ENCODE measurements at places on chromosomes 6 and 20. TPM values are rescaled to one million over a fixed set of nuclear protein-coding genes. Genes with fewer than 3 reads are reported as not detected.

- DNase-seq: peak; percentile 50
- H3K36me3 ChIP-seq: no peaks in the 10 kb centered on the region
- no peaks in the 10 kb centered on the region for H3K27me3 ChIP-seq
- H3K4me1 ChIP-seq: peaks cover 77% of the 10 kb centered on the region
These were observed 9.1 kb upstream of the MAPK13 start for GRCh38 chr6:36120979-36121786.

GRCh38 chr20:17895641-17896171 is 72.9 kb downstream of the SNX5 start:
- no peak for DNase-seq
- peaks cover 12% of the 10 kb centered on the region for H3K27me3 ChIP-seq
- no peak overlapping the region for H3K4me3 ChIP-seq

DNA sequence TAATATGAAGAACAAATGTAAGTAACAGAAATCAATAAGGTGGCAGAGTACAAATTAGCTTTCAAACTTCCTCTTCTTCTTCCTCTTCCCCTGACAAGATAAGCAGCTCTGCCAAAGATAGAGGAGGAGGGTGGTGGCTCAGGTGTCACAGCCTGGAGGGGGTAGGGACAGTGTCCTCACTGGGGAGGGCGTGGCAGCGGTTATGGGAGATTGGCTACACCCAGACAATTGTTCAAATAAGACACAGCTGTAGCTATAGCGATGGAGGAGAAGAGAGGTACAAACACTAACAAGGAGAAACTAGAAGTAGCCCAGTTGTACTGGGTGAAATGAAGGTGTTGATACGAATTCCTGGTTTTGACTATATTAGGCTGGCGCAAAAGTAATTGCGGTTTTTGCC is 198.5 kb downstream of the TBXT start:
- no peaks in the 10 kb centered on the region for H3K27me3 ChIP-seq
- H3K4me3 ChIP-seq: no peak overlapping the region
- H3K27ac ChIP-seq: no peak overlapping the region
- DNase-seq: no peak

- H3K36me3 ChIP-seq: no peaks in the 10 kb centered on the region
- DNase-seq: no peak
- peaks cover 7% of the 10 kb centered on the region for H3K27me3 ChIP-seq
These were observed 3.8 kb downstream of the RIN2 start for GRCh38 chr20:19761841-19762240.

DNA sequence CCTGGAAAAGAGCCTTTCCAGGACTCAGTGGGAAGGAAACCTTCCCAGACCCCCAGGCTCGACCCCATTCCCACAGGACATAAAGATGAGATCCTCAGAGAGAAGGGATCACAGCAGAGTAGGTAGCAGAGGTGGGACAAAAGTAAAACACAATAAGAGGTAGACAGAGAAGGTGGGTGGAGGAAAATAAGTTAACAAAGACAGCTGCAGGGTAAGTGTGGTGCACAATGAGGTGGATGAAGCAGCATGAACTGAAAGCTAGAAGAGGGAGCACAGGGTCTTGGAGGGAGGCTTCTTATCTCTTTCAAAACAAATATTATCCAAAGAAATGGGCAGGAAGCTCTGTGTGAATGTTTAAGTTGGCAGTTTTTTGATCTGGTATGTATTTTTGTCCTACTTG is 14.0 kb upstream of the MAP7 start:
- no peak for DNase-seq
- H3K27me3 ChIP-seq: no peaks in the 10 kb centered on the region
- peaks cover 82% of the 10 kb centered on the region for H3K36me3 ChIP-seq

- H3K4me1 ChIP-seq: no peaks in the 10 kb centered on the region
- no peak overlapping the region for H3K27ac ChIP-seq
- no peak overlapping the region for H3K4me3 ChIP-seq
These were observed 662.1 kb upstream of the ID4 start for GRCh38 chr6:19175023-19175422.

- no peak for DNase-seq
- no peak overlapping the region for H3K27ac ChIP-seq
- H3K36me3 ChIP-seq: no peaks in the 10 kb centered on the region
- no peaks in the 10 kb centered on the region for H3K4me1 ChIP-seq
- H3K4me3 ChIP-seq: no peak overlapping the region
- H3K27me3 ChIP-seq: no peaks in the 10 kb centered on the region
These were observed 955.6 kb downstream of the TBC1D32 start for GRCh38 chr6:120378582-120379220.

DNA sequence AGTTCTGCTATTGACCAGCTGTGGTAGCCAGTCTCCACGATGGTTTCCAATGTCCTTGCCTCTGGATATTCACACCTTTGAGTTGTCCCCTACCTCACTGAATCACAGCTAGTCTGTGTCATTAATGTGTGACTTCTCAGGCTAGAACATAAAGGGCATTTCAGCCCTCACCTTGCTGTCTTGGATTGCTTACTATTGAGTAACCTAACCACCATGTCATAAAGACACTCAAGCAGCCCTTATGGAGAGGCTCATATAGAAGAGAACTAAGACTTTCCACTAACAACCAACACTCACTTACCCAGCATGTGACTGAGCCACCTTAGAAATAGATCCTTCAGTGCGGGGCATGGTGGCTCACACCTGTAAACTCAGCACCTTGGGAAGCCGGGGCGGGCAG is 19.1 kb upstream of the ABCC10 start:
- peaks cover 12% of the 10 kb centered on the region for H3K27me3 ChIP-seq
- no peak overlapping the region for H3K4me3 ChIP-seq

DNA sequence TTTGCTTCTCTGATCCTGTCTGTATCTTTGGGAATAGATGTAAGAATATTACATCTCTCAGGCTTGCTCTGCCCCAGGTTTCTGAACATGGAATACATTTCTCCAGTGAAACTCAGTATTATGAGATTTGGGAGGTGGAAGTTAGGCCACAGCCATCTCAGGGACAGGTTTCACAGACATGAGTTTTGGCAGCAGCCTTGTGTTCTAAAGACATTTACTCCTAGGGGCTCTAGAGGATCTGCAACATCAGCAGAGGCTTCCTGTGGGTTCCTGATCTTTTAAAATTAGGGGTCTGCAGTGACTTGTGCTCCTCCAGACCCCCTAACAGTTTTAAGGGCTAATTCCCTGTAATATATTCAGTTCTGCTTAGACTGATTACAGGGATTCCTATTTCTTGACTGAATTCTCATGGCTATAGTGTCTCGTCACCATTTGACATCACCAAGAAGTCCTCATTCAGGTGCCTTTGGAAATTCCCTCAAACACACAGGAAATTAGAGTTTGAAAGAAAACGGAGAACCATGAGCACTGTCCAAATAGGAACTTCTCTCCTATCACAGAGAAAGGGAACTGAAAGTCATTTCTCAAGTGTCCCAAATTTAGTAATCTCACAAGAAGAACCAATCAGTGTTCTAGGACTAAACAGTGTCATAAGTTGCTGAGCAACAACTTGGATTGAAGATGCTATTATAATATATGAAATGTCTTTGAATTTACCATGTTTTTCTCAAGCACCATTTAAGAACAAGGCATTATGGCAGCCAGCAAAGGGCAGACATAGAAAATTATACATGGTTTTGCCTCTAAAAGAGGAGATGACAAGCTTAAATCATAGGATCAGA is 2.5 kb upstream of the HLA-DRA start:
- H3K27ac ChIP-seq: peak overlapping the region; percentile 26
- peak overlapping the region; percentile 51 for H3K4me3 ChIP-seq
- peak; percentile 74 for DNase-seq

- H3K27me3 ChIP-seq: no peaks in the 10 kb centered on the region
- no peaks in the 10 kb centered on the region for H3K4me1 ChIP-seq
- H3K27ac ChIP-seq: no peak overlapping the region
- no peaks in the 10 kb centered on the region for H3K36me3 ChIP-seq
These were observed 124.9 kb downstream of the KLHL32 start for GRCh38 chr6:97049253-97050011.

GRCh38 chr6:107030151-107030550 is 2.2 kb downstream of the MTRES1 start:
- peaks cover 17% of the 10 kb centered on the region for H3K4me1 ChIP-seq
- H3K4me3 ChIP-seq: no peak overlapping the region
- peaks cover 3% of the 10 kb centered on the region for H3K36me3 ChIP-seq
- no peak for DNase-seq
- no peaks in the 10 kb centered on the region for H3K27me3 ChIP-seq
- H3K27ac ChIP-seq: no peak overlapping the region

GRCh38 chr6:15330174-15330944 is 84.5 kb downstream of the JARID2 start:
- H3K27me3 ChIP-seq: no peaks in the 10 kb centered on the region
- H3K36me3 ChIP-seq: no peaks in the 10 kb centered on the region
- H3K4me1 ChIP-seq: peaks cover 8% of the 10 kb centered on the region
- no peak for DNase-seq
- H3K4me3 ChIP-seq: no peak overlapping the region

The KCNS1 gene
- polyA plus RNA-seq: 0.15 TPM

The HTR1E gene
- polyA plus RNA-seq: not detected

The TRIM38 gene
- polyA plus RNA-seq: 10.9 TPM

The C20orf144 gene
- polyA plus RNA-seq: not detected

The SOBP gene
- not detected for polyA plus RNA-seq

The KIF13A gene
- polyA plus RNA-seq: not detected
